Effector memory CD4-positive, alpha-beta T cell (primary cell): ENCODE measurements at places on chromosomes 6 and 20.

DNA sequence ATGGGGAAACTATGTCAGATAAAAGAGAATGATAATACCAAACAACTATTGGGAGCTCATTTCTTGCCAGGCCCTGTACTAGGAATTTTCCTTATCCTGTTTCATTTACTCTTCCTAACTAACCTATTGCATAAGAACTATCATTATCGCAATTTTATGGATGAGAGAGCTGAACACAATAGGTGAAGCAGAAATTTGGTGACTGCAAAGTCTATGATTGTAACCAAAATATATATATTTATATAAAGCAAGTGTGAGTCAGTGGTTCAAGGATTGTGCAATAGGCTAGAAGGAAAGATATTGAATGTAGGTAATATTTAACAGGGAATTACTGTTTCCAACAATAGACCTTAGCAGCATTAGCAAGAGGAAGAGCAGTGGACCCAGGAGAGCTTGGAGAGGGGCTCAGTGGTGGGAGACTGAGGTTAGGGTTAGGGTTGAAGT is 181.1 kb upstream of the TENT5A start:
- DNase-seq: no peak

DNA sequence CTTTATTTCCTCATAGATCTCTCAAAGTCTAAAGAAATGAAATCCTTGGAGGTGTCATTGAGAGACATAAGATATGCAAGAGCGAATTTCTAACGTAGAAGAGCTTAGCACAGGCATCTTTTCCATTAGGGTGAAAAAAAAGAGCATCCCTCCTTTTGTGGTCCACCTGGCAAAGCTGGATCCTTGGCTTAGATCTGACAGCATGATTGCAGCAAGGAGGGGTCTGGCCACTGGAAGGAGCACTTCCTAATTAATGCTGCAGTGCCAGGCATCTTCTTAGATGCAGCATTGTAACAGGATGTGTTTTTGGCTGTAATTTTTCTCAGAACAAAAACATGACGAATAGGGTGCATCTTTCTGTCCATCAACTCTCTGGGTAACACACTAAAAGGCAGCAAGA is 60.1 kb upstream of the TFAP2D start:
- no peak for DNase-seq

GRCh38 chr6:143218233-143218632 is 157.5 kb downstream of the AIG1 start:
- DNase-seq: no peak

DNA sequence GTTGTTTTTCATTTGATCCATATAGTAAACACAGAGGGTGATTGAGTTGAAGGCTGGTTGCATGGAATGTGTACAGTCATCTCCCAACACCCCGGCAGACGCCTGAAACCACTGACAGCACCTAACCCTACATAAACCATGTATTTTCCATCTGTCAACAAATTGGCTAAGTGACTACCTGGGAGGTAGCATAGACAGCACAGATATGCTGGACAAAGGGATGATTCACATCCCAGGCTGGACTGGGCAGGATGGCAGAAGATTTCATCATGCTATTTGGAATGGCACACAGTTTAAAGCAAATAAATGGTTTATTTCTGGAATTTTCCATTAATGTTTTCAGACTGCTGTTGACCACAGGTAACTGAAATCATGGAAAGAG is 4.4 kb upstream of the VIP start:
- no peak for DNase-seq

GRCh38 chr6:100172322-100172713 is 178.3 kb upstream of the MCHR2 start:
- no peak for DNase-seq

GRCh38 chr6:112511441-112511840 is 164.3 kb downstream of the RFPL4B start:
- no peak for DNase-seq

GRCh38 chr6:135464634-135465033 is 32.9 kb downstream of the AHI1 start:
- DNase-seq: no peak

GRCh38 chr6:52416629-52417151 is 3.5 kb upstream of the EFHC1 start:
- no peak for DNase-seq

DNA sequence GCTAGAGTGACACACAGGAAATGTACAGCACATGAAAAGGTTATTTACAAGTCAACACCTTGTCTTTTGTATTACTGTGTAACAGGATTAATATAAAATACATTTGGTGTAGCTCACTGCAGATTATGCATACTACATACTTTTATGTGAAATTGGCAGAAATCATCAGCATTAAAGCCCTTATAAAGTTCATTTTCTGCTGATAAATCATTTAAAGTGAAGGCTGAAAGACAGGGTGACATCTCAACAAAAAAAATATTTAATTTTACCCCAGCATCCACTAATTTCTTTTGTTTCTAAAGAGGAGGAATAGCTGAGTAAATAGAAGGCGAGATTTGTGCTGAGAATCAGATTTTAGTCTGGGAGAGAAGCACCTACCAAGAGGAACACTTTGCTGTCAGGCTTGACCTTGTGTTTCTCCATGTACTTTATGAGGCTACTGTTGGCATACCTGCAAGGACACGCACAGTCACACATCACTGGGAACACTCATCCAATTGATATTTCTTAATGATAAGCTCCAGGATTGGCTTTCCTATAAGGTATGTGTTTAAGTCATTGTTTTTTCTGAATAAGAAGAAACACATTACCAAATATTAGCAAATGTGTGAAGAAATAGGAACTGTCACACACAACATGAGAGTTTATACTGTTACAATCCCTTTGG is 146.6 kb upstream of the SLC22A16 start:
- no peak for DNase-seq

- DNase-seq: no peak
Observed at GRCh38 chr6:82216549-82216948, 31.0 kb downstream of the IBTK start.

- no peak for DNase-seq
Observed at GRCh38 chr6:1965596-1966224, 279.7 kb downstream of the GMDS start.

DNA sequence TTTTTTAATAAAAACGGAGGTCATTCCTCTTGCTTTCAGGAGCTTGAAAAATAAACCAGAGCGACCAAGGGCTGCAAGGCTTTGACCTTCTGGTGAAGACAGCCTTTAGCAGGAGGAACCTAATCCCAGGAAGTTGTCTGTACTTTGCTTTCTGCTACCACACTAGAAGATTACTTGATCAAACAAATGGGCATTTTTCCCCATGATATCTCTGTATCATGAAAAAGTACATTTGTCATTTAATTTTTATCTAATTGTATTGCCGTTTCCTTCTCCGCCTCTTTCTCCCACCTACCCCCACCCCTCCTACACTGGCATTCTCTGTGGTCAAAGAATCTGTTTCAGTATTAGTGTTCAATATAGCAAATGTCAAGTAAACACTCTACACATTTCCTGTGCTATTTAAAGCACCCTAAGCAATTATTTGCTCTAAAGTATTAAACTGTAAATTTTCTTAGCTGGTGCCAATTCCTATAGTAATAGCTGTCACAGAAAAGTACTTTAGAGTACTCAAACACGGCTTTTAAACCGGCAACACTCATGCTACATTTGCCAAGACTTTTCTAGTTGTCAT is 29.7 kb downstream of the ATXN1 start:
- no peak for DNase-seq

DNA sequence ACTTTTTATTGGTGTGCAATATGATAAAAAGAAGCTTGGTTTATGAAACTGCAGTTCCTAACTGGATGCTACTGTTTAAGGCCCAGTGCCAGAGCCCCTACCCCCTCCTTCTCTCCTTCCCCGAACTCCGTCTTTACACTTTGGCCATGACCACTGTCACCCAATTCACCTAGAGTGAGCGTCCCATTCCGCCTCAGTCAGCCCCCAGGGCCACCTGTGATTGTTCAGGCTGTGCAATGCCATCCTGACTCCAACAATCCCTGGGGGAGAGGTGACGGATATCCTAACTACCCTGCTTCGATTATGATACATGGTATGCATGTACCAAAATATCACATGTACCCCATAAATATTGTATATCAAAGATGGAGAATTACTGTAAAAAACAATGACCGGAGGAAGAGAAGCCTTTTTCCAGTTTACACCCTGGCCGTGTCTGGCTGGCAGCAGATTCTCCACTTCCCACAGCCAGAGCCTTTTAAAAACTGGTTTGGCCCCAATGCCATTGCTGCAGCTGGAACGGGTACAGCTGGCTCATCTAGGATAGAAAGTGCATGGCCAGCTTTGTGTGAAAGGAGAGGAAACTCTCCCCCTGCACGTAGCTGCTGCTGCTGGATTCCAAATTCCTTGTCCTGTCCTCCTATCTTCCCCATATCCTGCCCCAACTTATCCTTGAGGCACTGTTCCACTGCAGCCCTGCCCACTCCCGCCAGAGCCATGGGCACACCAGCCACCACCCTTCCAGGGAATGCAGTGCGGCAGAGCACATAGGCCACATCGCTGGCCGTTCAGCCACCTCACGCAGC is 99.7 kb downstream of the JPH2 start:
- no peak for DNase-seq

DNA sequence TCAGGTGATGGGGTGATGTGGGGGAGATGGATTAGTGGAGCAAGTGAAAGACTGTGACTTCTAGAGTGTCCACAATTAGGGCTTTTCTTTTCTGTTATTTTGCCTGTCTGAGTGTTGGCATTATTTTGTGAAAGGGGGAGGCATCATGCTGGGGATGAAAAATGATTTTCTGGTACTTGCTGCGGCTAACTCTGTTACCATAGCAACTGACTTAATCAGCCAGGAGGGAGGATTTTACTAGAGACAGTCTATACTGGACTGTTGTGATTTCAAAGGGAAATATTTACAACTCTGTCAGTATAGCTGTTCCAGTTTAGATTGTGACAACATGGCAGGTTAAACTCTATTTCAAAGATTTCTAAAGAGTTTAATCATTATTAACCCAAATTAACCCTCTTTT is 30.4 kb upstream of the MRAP2 start:
- DNase-seq: no peak

GRCh38 chr20:23449421-23449820 is 3.3 kb downstream of the CST11 start:
- DNase-seq: no peak

DNA sequence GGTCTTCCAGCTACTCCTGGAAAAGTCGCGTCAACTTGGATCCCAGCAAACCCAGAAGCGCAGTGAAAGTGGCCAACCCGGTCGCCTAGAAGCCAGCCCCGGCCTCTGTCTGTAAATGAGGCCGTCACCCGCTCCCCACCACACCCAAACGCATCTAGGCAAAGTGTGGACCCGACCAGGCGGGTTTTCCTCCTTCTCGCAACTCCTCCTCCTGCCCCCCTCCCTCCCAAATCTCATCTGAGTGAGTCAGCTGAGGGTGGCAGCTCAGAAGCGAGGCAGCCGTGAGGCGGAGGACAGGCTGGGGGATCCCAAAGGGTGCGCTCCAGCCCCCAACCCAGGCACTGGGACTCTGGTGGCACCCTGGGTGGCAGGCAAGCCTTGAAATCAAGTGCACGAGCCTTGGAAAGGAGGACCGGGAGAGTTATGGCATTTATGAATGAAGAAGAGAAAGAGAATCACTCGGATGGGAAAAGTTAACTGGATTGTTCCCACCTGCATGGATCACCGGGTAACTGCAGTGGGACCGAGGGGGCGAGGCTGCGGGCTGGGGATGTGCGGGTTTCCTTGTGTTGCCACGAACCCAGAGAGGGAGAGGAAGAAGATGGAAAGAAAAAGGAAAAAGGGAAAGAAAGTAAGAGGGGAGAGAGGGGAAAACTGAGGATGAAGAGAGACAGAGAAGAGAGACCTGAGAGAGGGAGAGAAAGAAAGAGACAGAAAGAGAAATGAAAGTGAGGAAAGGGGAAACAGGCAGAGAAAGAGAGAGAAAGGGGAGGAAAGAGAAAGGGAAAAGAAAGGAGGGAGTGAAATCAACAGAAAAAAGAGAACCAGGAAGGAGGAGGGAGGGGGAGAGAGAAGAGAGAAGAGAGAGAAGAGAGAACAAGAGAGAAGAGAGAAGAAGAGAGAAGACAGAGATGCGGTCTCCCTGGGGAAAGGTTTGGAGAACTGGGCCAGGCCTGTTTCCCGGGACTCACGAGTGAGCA is at the start of gene APCDD1L:
APCDD1L (minus strand) TSS at position 167 of the 980 bp plus-strand sequence. CDS start 692 bp downstream, outside the sequence.
- DNase-seq: no peak

DNA sequence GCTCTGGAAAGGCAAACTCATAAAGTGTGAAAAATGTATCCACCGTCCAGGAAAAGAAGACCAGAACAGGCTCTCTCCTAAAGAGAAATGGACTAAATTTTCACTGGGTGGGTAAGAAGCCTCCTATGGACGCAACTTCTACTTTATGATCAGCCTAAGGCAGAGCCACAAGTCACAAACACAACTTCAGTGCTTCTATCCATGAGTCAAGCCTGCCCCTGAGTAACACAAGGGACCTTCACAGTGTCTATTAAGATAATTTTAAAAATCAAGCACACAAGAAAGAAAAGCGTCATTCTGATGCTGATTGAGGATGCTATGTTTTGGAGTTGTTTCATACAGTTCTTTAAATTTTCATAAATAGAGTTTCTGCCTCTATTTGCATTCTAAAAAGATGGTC is 601.7 kb upstream of the ARID1B start:
- DNase-seq: no peak

DNA sequence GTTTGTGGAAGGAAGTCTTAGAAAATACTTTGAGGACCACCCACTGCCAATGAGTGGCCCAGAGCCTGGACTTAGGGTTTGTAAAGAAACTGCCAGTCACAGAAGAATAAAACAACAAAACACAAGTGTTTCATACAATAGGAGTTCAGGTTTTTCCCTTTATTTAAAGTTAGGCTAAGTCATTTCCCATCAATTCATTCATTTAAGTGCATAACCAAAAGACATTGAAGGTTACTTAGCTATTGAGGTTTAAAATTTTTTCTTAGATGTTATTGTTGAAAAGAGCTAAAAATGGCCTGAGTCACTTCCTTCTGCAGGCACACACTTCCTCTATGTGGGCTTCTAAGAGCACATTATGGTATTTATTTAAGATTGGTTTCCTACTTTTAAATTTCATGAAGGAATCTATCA is 54.2 kb downstream of the ARMC2 start:
- DNase-seq: no peak

DNA sequence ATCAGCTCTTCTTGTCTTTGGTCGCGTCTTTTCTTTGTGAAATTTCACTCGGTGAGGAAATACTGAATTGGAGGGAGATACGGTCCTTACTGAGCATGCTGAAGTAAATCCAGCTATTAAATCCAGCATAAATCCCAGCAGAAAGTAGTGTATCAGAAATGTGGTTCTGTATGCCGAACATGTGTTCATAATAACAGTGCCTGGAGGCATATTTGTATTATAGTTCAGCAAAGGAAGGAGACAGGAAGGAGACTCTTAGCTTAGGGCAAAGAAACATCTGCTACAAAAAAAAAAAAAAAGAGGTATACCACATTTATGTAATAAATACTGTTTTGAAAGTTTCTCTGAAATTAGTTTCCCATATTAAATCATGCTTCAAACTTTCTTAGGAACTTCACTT is 211.8 kb downstream of the PLCB4 start:
- DNase-seq: no peak

GRCh38 chr20:15734052-15734451 is 839.2 kb downstream of the KIF16B start:
- no peak for DNase-seq

DNA sequence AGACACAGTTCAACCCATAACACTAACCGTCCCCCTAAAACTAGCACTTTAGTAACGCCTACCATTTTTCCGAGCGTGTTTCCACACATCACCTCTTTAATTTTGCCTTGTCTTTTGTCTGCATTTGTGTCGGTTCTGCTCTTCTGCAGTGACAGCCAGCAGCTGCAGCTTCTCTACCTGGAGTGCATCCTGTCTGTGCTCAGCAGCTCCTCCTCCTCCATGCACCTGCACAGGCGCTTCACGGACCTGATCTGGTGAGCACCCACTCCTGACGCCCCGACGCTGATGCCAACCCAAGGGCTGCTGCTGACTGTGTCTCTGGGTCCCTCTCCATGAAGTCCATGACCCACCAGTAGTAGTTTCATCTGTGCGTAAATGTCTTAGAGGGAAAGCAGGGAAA is 35.4 kb upstream of the PBOV1 start:
- DNase-seq: no peak
